Temporal lobe (tissue), 4 donors: ENCODE measurements at places on chromosomes 4 and X. TPM values are rescaled to one million over a fixed set of nuclear protein-coding genes. Genes with fewer than 3 reads are reported as not detected.

SLC10A4 gene
- 5.2 TPM for total RNA-seq

S100G gene
- total RNA-seq, result not detected

MMRN1 gene
- 2.7 TPM for total RNA-seq

SH3RF1 gene
- total RNA-seq, result 11.1 TPM

SPANXA2 gene
- total RNA-seq, result not detected

HAUS3 gene
- total RNA-seq, result 27.0 TPM

CFAP299 gene
- 0.74 TPM for total RNA-seq

SERTM2 gene
- total RNA-seq, result under 0.01 TPM

ADH4 gene
- not detected for total RNA-seq

KLHL5 gene
- 45.7 TPM for total RNA-seq

DKK2 gene
- 2.7 TPM for total RNA-seq

GLRA3 gene
- total RNA-seq, result 6.1 TPM

KCNE5 gene
- total RNA-seq, result 1.5 TPM
